CD8-positive, alpha-beta memory T cell (primary cell): ENCODE measurements at places on chromosomes 5 and 9.

DNA sequence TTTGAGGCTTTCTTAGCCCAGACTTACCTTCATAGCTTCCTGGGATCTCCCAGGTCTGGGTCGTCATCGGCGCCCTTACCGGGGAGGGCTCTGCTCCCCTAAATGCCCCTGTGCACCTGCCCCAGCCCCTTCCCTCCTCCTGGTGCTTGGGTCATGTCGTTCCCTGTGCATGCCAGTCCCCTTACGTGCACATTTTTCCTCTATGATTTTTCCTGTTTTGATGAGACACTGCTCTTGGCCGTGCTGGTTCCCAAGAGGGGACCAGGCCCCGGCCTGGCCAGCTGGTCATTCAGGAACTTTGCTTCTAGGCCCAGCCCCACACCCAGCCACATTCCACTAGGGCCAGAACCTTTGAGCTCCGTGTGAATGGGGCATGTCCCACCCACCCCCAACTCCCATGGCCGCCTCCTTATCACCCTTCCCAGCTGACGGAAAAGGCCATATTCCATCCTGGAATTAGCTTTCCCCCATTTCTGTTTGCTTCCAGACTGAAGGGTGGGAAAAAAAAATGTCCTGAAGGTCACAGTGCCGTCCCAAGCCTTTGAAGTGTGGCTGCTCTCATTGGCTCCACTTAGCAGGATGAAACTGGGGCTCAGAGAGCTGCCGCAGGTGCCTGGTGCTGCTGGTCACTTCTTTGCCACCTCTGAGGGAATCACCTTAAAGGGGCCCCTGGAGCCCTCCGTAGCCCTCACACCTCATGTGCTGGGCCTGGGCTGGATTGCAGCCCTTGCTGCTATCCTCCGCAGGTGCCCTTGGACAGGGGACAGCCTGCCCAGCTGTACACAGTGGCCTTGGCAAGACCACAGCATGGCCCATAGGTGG, 25.1 kb downstream of the ERGIC1 start:
- DNase-seq: no peak

DNA sequence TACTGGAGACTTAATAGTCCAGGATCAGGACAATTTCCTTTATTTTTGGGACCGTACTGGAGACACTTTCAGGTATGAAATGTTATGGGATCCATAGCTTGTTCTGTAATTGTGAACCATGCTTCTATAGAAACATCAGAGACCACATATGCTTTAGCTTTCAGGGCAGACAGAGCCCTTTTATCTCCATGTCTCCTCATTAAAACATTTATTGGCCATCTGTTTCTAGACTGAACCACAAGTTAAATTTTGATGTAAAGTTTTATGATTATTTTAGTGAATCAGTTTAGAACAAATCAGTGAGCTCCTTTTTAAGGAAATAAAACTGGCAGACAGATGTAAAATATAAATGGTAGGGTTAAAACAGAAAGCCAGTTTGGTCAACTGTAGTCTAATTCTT, 62.0 kb downstream of the SLC27A6 start:
- no peak for DNase-seq

- DNase-seq: no peak
These were observed 121.6 kb downstream of the OXCT1 start for GRCh38 chr5:41748631-41749030.

GRCh38 chr9:136625101-136626065, 37.3 kb upstream of the EGFL7 start:
- no peak for DNase-seq

GRCh38 chr5:147835386-147835798, 3.9 kb upstream of the SPINK1 start:
- no peak for DNase-seq

- DNase-seq: no peak
These were observed 26.5 kb upstream of the KCNN2 start for GRCh38 chr5:114335391-114335790.

DNA sequence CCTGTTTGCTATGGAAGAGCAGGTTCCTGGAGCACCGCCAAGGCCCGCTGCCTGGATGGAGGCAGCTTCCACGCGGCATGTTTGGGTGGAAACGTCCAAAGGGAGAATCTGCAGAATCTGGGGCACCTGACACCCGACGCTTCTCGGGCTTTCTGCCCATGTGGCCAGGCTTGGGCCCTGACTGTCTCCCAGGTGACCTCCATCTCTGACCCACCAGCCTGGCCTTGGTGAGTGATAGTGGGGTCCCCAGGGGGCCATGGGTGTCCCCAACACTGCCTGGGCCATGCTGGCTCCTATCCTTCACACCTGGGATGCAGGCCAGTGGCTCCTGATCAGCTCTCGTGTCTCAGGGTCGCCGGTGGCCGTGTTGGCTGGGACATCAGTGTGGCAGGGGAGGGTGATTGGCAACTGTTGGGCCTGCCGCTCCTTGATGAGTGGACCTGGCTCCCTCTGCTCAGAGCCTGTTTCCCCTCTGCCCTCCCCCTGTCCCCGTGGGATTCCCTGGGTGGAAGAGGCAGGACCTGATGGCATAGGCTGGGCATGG, 34.0 kb downstream of the GLT6D1 start:
- no peak for DNase-seq

DNA sequence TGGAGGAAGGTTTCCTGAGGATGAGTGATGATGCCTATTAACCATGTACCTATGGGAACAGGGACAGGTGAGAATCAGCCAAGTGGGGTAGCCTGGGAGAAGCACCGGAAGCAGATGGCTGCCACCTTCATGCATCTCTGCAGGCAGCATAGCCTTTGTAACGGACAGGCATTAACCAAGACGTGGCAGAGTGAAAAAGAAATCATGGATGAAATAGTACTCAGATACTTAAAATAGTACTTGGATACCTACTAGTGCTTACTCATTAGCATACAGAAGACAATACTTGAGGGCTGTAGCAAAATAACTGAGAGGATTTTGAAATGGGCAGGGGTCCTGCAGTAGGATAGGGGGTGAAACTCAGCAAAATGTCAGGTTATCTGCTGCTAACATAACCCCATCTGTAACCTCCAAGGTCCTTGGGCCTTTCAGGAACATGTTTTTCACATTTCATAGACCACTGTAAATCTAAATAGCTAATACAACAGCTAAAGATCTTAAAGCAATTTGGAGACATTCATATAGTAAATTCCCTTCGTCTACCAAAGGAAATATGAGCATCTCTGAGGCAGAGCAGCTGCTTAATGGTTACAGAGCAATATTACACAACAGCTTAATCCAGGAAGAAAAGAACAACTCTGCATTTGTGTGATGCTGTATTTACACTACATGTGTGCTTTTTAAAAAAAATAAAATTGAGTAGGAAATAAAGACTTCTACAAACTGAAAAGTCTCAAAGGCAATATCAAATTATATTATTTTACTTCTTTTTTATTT, 154.3 kb downstream of the NFIB start:
- DNase-seq: no peak

GRCh38 chr9:113238859-113239232, 17.5 kb downstream of the SLC31A1 start:
- DNase-seq: no peak

- peak; percentile 34 for DNase-seq
These were observed at the start of gene FOXD1 for GRCh38 chr5:73448463-73449136. Gene FOXD1 (minus strand): TSS chr5:73448777. CDS start chr5:73448362, 415 bp downstream.

GRCh38 chr9:70607926-70608325, 193.5 kb upstream of the KLF9 start:
- DNase-seq: no peak

DNA sequence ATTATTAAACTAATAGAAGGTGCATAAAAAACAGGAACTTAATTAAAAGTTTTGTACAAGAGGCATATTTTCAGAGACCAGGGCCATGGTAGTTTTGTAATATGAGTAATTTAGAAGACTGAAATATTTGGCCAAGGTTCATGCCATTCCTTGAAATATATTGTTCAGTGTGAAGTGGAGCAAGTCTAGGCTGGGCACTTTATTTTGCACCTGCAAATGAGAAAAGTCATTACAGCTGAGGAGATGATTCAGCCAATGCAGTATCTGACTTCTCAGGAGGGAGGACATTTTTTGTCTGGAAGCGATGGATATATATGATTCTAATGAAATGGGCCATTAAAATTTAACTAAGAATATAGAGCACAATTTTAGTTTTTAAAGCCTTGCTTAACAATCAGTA, 754.0 kb upstream of the ADAMTS16 start:
- DNase-seq: no peak

DNA sequence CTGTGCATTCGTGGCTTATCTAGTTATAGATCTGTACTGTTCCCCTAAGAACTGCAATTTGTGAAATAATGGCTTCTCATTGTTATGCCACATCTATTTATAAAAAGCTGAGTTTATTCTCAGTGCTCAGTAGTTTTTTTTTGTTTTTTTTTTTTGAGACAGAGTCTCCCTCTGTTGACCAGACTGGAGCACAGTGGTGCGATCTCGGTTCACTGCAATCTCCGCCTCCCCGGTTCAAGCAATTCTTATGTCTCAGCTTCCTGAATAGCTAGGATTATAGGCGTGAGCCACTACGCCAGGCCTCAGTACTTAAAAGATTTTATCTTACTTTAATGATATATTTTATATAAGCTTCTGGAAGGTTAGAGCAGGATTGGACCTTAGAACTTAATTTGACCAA, 19.0 kb downstream of the SEC61B start:
- no peak for DNase-seq

DNA sequence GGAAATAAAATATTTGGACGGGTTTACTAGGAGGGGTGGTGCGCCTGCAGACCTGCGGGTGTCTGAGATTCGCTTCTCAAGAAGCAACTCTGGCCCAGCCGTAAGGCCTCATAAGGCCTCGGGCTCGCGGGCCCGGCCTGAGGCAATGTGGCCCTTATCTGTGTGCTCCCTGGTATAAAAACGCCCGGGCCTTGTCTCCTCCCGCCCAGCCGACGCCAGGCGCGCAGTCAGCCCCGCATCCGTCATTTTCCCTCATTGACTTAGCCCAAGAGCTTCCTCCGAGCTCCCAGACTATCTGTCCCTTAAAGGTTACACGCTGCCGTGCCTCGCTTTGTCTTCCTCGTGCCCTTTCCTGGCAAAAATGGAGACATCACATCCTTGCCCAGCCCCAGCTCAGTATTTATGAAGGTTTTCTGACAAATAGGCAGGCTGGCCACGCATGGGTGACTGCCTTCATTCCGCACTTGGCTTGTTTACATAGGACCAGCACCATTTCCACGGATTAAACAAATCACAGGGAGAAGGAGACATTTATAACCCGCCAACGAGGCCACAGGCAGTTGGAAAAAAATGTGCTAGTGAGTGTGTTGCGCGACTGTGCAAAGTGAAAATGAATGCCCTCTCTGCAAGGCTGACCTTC, 74.5 kb upstream of the TBCA start:
- no peak for DNase-seq

GRCh38 chr5:138369261-138369660, 16.8 kb downstream of the KDM3B start:
- DNase-seq: no peak

- DNase-seq: no peak
These were observed 190.5 kb downstream of the DENND1A start for GRCh38 chr9:123739387-123739786.

DNA sequence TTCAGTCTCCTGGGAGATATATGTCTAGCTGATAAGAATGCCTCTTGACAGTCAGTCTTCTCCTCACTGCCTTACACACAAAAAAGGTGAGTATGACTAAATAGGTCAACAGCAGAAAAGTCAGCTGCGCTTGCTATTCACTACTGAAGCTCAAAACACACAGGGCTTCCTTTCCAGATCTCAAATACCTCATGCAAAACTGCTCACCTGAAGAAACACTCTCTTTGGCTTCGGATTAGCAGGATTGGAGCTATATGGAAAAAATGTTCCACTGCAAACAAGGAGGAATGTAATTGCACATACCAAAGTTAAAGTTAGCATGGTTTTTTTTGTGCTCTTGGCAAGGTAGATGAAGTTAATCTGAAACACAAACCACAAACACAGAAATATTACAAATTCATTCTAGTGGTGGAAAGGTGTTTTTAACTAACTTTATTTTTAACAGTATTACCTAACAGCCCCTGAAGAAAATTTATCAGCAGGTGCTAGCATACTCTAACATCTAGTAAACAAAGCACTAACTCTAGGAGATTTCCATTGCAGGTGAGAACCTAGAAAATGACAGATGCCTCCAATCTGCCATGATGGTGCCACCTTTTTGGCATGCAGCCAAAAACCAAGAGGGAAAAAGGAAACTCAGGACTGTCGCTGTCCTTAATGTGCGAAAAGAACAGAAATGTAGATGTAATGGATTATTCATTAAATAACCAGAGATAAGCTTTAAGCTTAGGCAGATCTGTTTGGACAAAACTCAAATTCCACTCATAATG, 31.8 kb downstream of the ERMP1 start:
- DNase-seq: no peak

DNA sequence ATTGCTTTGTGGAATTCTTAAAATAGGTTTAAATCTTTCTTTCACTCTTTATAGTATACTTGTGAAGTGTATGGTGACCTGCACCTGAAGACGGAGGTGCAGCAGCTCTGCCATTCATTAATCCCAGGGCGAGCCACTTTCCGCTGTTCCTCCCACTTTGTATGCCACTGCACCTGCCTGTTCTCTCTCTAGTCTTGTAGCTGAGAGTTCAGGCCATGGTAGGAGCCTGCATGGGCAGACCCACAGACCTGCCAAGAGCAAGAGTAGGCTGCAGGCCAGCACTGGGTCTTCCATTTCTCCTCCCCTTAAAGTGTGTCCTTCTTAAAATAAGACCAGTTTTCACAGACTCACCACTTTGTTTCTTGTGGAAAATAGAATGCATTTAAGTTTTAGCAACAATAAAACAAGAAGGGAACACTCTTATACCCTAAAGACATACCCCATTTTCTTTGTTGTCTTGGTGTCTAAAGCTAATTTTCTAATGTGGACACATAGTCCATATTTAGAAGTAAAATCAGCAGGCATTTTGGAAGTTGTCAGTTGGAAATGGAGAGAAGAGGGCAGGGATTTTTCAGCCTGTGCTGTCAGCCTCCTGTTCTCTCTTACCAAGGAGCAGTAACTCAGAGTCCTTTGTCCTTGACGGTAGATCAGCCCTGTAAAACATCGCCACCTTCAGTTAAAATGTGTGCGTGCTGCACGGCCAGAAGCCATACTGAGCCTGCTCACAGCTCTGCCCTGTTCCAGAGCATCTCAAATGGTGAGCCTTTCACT, 103.2 kb downstream of the SNCAIP start:
- no peak for DNase-seq

- DNase-seq: no peak
These were observed 21.9 kb upstream of the FOXE1 start for GRCh38 chr9:97830884-97831829.

DNA sequence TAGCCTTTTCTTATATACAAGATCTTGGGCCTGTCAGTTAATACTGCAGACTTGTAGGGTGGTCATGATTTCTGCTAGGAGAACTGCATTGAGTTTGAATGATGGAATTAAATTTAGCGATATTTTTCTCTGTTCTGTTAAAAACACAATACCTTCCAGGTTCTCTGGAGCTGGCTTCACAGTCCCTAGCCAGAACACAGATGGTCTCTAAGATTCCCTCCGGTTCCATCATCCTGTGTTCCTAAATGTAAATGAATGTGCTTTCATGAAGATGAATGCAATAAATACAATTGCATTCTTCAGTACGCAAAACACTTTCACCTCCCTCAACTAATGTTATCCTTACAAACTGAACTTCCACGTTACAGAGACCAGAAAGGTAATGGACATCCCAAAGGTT, 264.9 kb downstream of the ASTN2 start:
- no peak for DNase-seq
